ENCODE measurements at places on chromosomes 1 and 21. TPM values are rescaled to one million over a fixed set of nuclear protein-coding genes. Genes with fewer than 3 reads are reported as not detected.
A peak's percentile ranks its signal among the peaks of the same experiment; 100 is the strongest.

DNA sequence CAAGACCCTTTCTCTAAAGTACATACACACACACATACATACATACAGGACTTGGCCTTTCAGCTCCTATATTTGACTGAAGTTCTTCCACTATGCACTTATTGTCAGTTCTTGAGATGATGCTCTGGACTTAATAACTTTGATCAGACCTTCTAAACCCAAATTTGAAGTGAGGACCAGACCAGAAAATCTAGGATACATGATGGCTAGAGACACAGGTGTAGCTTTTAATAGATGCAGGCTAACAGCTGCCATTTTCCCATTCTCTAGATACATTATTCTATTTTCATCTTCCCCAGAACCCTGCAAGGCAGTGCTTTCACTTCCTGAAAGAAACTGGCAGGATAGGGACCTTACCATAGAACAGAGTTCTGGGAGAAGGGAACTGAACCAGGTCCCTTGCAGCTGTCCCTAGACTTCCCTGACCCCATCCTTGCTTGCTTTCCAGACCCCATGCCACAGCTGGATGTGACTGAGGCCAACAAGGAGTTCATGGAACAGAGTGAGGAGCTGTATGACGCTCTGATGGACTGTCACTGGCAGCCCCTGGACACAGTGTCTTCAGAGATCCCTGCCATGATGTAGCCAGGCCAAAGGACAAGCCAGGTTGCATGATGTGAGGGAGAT lies 14.9 kb upstream of the RAB42 start:
- no peak for DNase-seq

- no peak for DNase-seq
These were observed 657.9 kb downstream of the AJAP1 start for GRCh38 chr1:5312293-5312674.

GRCh38 chr1:228914700-228915099 lies 179.4 kb downstream of the RHOU start:
- DNase-seq = peak; percentile 6

GRCh38 chr1:48687282-48688045 lies 89.2 kb downstream of the BEND5 start:
- DNase-seq = no peak

DNA sequence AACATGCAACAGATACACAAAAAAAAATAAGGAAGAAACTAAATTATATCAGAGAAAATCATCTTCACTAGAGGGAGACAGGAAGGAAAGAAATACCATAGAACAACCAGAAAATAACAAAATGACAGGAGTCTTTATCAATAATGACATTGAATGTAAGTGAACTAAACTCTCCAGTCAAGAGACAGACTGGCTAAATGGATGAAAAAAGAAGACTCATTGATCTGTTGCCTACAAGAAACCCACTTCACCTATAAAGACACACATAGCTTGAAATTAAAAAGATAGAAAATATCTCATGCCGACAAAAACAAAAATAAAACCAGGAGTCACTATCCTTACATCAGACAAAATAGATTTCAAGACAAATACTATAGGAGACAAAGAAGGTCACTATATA lies 593.1 kb upstream of the USP24 start:
- no peak for DNase-seq

DNA sequence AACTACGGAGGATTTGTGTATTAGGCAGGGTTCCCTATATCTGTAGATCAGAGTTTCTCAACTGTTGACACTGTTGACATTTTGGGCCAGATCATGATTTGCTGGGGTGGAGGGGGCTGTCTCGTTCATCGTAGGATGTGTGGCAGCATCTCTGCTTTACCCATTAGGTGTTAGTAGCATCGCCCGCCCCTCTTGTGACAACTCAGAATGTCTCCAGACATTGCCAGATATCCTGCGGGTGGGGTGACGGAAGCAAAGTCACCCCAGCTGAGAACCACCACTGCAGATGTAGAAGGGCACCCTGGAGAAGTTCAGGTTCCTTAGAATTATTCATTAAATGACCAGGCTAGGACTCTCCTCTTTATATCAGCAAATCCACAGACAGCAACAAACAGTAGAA lies 125.9 kb downstream of the CLIC6 start:
- DNase-seq = no peak

- peak; percentile 16 for DNase-seq
These were observed 28.2 kb downstream of the BATF3 start for GRCh38 chr1:212671342-212672031.

GRCh38 chr1:11879311-11880180 lies 20.8 kb upstream of the NPPB start:
- DNase-seq = no peak

- DNase-seq = peak; percentile 78
These were observed at the start of gene FHAD1 for GRCh38 chr1:15246960-15247614. FHAD1 (plus strand) TSS chr1:15247223; CDS start chr1:15251785, 4,562 bp downstream.

DNA sequence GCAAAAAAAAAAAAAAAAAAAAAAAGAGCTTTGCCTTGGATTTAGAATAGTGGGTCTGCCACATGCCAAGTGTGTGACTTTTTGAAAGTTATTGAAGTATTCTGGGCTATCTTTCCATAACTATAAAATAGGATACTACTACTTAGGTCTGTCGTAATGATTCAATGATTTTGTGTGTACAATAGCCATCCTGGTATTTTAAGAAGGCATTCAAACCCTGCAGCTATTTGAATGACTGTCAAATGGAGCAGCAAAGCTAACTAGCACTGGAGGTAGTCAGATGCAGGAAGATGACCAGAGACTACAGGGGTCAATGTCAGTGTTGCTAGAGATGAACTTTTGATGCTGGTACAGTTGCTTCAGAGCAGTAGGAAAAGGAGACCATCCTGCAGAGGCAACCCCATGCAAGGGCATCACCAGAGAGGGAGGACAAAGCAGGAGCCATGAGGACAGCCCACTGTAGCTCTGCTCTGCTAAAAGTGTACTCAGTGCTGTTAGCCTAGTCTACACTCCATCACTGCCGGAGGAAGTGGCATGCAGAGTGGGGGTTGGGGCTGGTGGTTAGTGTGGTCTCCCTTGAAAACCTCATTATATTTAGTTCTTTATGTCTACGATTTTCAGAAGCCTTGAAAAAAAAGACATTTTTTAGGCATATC lies 29.0 kb downstream of the DUSP10 start:
- no peak for DNase-seq

The GPR153 gene
- 6.1 TPM for total RNA-seq

The RCSD1 gene
- 0.75 TPM for total RNA-seq

The KRTAP12-3 gene
- not detected for total RNA-seq

The AK5 gene
- total RNA-seq = 3.4 TPM

The GPR161 gene
- 32.6 TPM for total RNA-seq
